ENCODE measurements at places on chromosomes 12 and 14.

DNA sequence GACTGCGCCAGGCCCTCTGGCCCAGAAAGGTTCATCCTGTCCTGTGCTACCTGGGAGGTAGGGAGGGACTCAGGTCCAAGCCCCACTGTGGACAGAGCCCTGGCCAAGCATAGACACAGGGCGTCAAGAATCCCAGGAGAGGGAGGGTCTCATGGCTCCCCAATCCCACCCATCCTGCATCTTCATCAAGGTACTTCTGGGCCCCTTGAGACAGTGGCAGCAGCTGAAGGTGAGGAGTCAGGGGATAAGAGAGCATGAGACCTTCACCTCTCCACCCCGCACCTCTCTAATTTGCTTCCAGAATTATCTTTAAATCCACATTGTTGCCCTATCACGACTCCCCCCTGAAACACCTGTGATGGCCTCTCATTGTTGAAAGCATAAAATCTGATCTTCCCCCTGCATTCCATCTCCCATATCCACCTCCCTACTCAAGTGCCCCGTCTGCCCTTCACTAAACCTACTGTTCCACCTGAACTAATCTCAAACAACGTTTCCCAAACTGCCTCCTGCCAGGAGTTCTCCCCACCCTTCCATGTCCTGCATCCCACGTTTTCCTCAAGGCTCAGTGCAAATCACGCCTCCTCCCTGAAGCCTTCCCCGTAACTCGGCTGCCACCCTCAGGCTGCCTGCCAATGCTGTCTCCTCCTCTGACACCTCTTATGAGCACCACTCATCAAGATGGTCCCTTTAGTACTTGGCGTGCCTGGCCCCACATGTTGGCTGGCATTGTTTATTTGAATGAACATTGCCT, 27.1 kb downstream of the KRT18 start:
- DNase-seq: no peak

DNA sequence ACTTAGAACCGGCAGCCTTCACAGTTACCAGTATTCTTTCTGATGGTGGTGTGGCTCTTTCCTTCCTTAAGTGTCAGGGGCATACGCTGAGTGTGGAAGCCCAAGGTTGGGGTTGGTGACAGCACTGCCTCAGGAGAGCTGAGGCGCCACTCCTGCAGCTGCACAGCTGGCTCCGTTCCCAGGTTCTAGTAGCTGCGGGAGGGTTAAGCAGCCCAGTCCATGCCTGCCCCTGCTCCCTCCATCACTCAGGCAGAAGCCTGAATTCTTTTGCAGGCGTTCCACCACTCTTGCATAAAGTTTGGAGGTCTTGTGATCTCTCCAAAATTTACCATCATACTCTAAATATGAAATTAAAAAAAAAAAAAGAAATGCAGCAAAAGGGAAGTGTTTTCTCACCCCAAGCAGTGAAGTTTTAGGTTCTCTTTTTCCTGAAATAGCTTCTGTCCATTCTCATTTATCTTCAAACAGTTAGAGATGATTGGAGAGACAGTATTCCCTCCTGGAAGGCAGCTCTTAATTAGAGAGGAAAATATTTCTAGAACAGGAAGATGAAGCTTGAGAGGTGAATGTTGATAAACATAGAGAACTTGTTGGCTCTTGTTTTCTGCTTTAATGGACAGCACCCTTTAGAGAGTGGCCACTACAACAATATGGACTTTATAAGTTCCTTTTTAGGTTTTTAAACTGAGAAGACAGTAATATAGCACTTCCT, 136.1 kb downstream of the FGD4 start:
- no peak for DNase-seq

GRCh38 chr12:14239350-14239934, 126.0 kb upstream of the ATF7IP start:
- no peak for DNase-seq

DNA sequence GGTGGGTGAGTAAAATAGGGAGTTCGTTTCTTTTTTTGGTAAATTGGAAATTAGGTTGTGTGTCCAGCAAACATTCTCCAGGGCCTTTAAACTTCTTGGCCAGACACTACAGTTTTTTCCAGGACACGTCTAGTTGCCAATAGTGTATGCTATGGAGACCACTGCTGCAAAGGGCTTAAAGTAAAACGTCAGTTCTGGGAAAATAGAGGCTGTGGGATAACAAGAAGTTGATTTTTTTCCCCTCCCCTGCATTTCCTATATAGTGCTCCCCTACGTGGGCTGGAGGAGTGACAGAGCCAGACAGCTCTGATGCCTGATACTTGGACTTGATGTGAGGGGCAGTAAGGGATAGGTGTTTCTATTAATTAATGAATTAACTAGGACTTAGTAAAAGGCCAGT, 2.4 kb downstream of the ACVR1B start:
- no peak for DNase-seq

GRCh38 chr12:99859126-99859525, 125.6 kb downstream of the ANKS1B start:
- DNase-seq: no peak

GRCh38 chr12:114876968-114877680, 193.1 kb upstream of the TBX3 start:
- DNase-seq: no peak

DNA sequence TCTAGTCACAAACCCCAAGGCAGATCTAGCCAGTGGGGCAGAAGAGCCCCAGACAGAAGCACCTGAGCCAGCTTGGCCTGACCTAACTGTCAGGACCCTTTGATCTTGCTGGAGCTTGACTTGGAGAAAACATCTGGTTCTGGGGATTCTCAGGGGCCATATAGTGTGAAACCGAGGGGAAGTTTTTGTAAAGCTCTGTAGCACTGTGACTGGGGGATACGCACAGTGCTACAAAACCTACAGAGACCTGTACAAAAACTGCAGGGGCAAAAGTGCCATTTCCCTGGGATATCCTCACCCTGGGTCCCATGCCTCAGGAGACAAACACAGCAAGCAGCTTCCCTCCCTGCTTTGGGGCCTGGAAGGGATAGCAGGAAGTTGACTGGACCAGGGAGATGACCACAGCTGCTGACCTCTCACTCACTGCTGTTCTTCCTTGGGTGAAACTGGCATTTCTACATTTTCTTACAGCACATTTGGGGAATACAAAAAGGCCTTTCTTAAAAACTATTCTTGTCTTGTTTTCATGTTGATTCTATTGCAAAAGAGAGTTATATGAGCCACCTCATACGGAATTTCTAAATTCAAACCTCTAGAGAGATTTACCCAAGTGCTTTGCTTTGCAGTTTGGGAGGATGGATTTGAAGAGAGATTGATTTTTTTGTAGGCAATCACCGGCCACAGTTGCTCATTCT, 140.0 kb downstream of the DAD1 start:
- no peak for DNase-seq

GRCh38 chr12:49961111-49961922, at the start of gene AQP5:
AQP5 (plus strand) TSS chr12:49961872; CDS start chr12:49962018, 146 bp downstream.
- DNase-seq: no peak

Data from cortex of kidney (tissue), 1 donor.